ENCODE measurements at places on chromosomes 3 and 15.
A peak's percentile ranks its signal among the peaks of the same experiment; 100 is the strongest.

- no peak overlapping the region for H3K4me3 ChIP-seq
- H3K36me3 ChIP-seq: peaks cover 3% of the 10 kb centered on the region
- DNase-seq: no peak
- H3K4me1 ChIP-seq: no peaks in the 10 kb centered on the region
- H3K27ac ChIP-seq: no peak overlapping the region
- H3K27me3 ChIP-seq: no peaks in the 10 kb centered on the region
Measured at GRCh38 chr3:10417847-10418246, 87.5 kb downstream of the ATP2B2 start.

DNA sequence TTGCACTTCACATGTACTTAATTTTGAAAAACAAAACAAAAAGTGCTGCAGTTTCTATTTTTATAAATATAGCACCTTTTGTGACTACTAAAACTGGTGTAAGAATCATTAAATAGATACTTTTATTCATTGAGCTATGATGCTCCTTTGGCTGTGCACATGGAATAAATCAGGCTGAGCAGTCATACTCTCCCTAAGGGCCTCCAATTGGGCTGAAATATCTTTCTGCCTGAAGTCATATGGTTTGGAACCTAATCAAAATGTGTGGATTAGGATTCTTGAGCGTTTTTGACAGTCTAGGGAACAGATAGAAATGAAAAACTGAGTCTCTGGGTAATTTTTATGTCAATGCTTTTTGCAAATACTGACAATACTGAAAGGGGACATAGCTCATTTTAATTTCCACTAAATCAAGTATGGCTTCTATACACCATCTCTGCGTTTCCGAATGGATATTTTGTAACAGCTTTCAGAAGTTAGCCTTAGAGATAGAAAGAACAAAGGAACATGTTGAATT lies 392.2 kb upstream of the ROBO1 start:
- H3K36me3 ChIP-seq: no peaks in the 10 kb centered on the region
- DNase-seq: no peak
- H3K4me1 ChIP-seq: no peaks in the 10 kb centered on the region
- no peaks in the 10 kb centered on the region for H3K27me3 ChIP-seq
- no peak overlapping the region for H3K4me3 ChIP-seq
- no peak overlapping the region for H3K27ac ChIP-seq

DNA sequence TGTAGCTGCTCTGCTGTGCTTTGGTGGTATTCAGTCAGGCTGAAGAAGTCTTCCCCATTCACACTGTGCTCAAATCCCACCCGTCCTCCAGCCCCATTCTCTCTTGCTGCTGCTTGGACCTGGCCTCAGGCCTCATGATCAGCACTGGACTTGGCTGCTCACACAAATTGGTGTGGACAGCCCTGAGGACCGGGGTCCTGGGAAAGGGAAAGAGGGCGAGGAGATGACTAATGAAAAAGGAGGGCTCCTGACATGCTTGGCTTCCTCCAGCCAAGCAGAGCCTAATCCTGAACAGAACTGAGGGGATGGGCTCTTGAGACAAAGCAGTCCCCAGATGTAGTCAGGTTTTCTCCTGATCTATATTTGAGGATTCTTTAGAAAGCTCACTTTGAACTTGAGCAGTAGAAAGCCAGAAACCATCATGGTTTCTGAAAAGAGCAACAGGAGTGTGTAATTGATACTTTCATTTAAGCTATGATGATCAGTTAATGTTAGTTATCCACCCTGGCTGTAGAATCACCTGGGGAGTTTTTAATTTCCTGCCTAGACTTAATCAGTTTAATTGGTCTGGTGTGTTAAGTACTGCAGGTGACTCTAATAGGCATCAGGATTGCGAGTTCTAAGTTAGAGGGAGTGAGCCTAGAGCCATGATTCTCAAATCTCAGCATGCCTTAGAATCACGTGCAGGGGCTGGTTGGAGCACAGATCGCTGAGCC lies 79.4 kb upstream of the THBS1 start:
- DNase-seq: no peak
- H3K27me3 ChIP-seq: no peaks in the 10 kb centered on the region
- H3K4me1 ChIP-seq: no peaks in the 10 kb centered on the region
- H3K36me3 ChIP-seq: no peaks in the 10 kb centered on the region

GRCh38 chr3:6449099-6449498 lies 411.8 kb upstream of the GRM7 start:
- no peaks in the 10 kb centered on the region for H3K36me3 ChIP-seq
- DNase-seq: no peak
- H3K4me3 ChIP-seq: no peak overlapping the region
- H3K27me3 ChIP-seq: no peaks in the 10 kb centered on the region
- H3K27ac ChIP-seq: no peak overlapping the region

DNA sequence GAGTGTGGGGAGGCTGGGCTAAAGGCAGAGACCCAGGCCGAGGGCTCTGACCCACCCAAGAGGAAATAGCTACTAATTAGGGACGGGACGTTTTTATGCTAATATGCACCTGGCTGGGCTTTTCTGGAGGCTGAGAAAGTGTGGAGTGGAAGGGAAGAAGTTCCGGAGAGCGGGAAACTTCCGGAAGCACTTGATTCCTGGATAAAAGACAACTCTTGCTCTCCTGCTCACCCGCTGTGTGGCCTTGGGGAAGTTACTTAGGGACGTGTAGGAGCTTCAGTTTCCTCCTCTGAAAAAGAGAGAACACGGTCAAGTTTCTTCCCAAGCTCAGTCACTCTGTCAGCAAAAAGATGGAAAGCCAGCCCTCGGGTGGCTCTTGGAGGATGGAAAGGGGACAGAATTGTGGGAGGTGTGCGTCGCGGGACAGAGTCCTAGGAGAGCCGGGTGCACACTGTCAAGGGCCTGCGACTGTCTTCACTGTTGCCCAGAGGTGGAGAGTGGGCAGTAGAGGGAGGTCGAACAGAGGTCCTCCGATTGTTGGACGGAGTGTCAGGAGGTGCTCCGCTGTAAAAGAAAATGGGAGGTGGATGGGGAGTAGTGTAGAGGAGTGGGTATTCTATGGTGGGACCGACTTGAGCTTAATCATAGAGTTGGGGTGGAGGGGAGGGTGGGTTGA lies 43.2 kb downstream of the EPHB3 start:
- H3K27me3 ChIP-seq: peaks cover 18% of the 10 kb centered on the region
- H3K4me1 ChIP-seq: peaks cover 13% of the 10 kb centered on the region
- H3K27ac ChIP-seq: no peak overlapping the region
- DNase-seq: no peak
- H3K4me3 ChIP-seq: peak overlapping the region; percentile 21

DNA sequence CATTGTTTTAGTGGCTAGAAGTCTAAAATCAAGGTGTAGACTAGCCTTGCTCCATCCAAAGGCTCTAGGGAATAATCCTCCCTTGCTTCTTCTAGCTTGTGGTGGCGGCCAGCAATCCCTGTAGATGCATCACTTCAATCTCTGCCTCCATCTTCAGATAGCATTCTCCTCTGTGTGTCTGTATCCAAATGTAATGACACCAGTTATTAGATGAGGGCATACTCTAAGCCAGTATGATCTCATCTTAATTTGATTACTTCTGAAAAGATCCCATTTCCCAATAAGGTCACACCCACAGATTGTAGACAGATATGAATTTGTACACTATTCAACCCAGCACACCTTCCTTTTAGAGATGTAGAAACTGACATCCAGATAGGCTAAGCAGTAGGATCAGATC lies 334.5 kb upstream of the KCNMB2 start:
- H3K4me1 ChIP-seq: no peaks in the 10 kb centered on the region
- no peaks in the 10 kb centered on the region for H3K27me3 ChIP-seq
- H3K36me3 ChIP-seq: no peaks in the 10 kb centered on the region
- DNase-seq: no peak

GRCh38 chr3:147305533-147306250 lies 100.7 kb downstream of the ZIC4 start:
- no peak overlapping the region for H3K4me3 ChIP-seq
- no peaks in the 10 kb centered on the region for H3K4me1 ChIP-seq
- no peaks in the 10 kb centered on the region for H3K27me3 ChIP-seq
- H3K36me3 ChIP-seq: no peaks in the 10 kb centered on the region
- no peak for DNase-seq
- no peak overlapping the region for H3K27ac ChIP-seq

- H3K36me3 ChIP-seq: no peaks in the 10 kb centered on the region
- DNase-seq: no peak
- no peak overlapping the region for H3K4me3 ChIP-seq
- H3K27me3 ChIP-seq: no peaks in the 10 kb centered on the region
Measured at GRCh38 chr3:39990532-39990931, 181.1 kb downstream of the MYRIP start.

- H3K27ac ChIP-seq: no peak overlapping the region
- H3K4me3 ChIP-seq: no peak overlapping the region
- no peaks in the 10 kb centered on the region for H3K27me3 ChIP-seq
- DNase-seq: no peak
Measured at GRCh38 chr15:39874890-39875549, 45.0 kb downstream of the GPR176 start.

GRCh38 chr15:66163553-66163952 lies 90.0 kb downstream of the MEGF11 start:
- no peaks in the 10 kb centered on the region for H3K27me3 ChIP-seq
- no peak overlapping the region for H3K4me3 ChIP-seq
- H3K4me1 ChIP-seq: no peaks in the 10 kb centered on the region

DNA sequence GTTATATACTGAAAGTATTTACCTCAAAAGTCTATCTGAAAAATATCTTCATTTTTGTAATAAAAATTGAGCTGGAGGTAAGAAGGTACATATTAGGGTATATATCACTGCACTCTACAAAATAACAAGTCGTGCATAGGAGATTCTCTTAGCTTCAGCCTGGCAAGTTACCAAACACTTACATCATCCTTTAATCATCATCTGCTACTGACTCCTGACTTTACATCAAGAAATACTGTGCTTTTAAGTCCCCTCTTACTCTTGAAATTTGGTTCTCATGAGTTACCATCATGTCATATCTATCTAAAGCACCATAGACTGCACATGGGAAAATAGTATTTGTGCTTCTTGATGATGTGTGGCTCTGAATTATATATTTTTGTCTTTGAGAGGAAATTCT lies 50.8 kb downstream of the LYSMD4 start:
- peaks cover 5% of the 10 kb centered on the region for H3K36me3 ChIP-seq
- H3K27me3 ChIP-seq: no peaks in the 10 kb centered on the region
- H3K4me3 ChIP-seq: no peak overlapping the region
- H3K4me1 ChIP-seq: no peaks in the 10 kb centered on the region
- DNase-seq: no peak

DNA sequence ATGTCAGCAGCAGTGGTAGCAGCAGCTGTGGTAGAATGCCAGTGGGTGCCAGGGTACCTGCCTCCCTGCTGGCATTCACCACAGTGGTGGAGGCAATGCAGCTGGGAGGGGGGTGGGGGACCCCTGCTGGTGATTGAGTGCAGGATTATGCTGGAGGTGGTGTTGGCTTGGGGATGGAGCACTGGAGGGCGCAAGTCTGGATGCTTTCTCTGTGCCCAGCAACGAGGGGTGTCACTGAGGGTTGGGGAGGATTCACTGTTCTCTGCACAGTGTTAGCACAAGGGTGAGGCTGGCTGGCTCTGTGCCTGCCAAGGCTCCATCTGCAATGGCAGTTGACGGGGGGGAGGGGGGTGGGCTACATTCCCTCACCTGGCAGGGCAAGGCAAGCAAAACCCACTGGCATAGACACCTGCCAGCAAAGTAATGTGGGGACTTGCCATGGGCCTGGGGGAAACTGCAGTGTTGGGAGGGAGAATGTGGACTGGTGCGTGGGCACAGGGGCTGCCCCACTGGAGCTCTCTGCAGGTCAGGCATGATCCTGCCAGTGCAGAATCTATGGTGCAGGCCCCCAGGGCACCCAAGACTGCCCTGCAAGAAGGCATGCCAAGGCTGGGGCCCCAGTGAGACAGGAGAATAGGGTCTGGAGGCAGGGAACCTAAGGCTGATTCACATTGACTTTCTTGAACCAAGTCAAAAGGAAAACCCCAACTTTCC lies 64.3 kb downstream of the MINDY4B start:
- H3K27me3 ChIP-seq: no peaks in the 10 kb centered on the region
- H3K4me1 ChIP-seq: no peaks in the 10 kb centered on the region
- no peak overlapping the region for H3K4me3 ChIP-seq
- H3K27ac ChIP-seq: no peak overlapping the region
- DNase-seq: no peak

- no peaks in the 10 kb centered on the region for H3K27me3 ChIP-seq
- no peaks in the 10 kb centered on the region for H3K36me3 ChIP-seq
- peak overlapping the region; percentile 12 for H3K4me3 ChIP-seq
- H3K4me1 ChIP-seq: no peaks in the 10 kb centered on the region
Measured at GRCh38 chr3:33645060-33645647, 72.9 kb downstream of the CLASP2 start.

GRCh38 chr3:27376109-27376772 lies 7.1 kb upstream of the NEK10 start:
- peaks cover 10% of the 10 kb centered on the region for H3K4me1 ChIP-seq
- no peaks in the 10 kb centered on the region for H3K36me3 ChIP-seq
- H3K27ac ChIP-seq: no peak overlapping the region
- no peak for DNase-seq

DNA sequence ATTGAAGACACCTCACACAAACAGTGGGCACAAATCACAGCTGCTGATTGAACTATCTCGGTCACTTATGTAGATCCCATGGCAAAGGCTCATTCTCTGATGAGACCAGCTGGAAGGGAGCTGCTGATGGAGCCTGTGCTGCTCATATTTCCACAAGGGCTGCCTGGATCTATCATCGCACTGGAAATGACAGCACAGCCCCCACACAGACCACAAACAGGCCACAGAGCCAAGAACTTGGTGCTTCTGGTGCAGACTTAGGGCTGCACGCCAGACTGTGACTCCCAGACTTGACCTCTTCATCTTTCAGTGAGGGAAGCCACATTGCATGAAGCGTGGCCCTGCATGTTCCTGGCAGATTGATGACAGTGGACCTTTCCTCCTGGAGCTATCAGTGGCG lies 197.6 kb downstream of the MINAR1 start:
- H3K4me3 ChIP-seq: no peak overlapping the region
- peaks cover 4% of the 10 kb centered on the region for H3K4me1 ChIP-seq
- no peak overlapping the region for H3K27ac ChIP-seq
- no peaks in the 10 kb centered on the region for H3K27me3 ChIP-seq
- no peaks in the 10 kb centered on the region for H3K36me3 ChIP-seq

- no peak overlapping the region for H3K4me3 ChIP-seq
- no peak for DNase-seq
- H3K36me3 ChIP-seq: no peaks in the 10 kb centered on the region
- H3K27ac ChIP-seq: no peak overlapping the region
- H3K4me1 ChIP-seq: peaks cover 11% of the 10 kb centered on the region
Measured at GRCh38 chr3:40079203-40079846, 230.2 kb upstream of the EIF1B start.

- no peaks in the 10 kb centered on the region for H3K36me3 ChIP-seq
- H3K27me3 ChIP-seq: no peaks in the 10 kb centered on the region
- no peak overlapping the region for H3K4me3 ChIP-seq
- no peaks in the 10 kb centered on the region for H3K4me1 ChIP-seq
Measured at GRCh38 chr3:80142714-80143113, 374.9 kb upstream of the ROBO1 start.

DNA sequence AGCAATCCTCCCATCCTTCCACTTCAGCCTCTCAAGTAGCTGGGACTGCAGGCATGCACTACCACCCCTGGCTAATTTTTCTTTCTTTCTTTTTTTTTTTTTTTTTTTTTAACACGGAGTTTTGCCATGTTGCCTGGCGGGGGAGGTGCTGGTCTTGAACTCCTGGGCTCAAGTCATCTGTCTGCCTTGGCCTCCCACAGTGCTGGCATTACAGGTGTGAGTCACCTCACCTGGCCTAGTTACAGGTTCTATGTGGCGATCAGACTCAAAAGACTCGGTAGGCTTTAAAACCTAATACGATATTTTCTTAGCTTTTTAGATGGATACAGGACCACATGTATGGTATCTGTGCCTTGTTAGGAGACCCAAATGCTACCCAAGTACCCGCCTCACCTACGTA lies 14.0 kb upstream of the SLC25A26 start:
- no peaks in the 10 kb centered on the region for H3K36me3 ChIP-seq
- no peak overlapping the region for H3K27ac ChIP-seq
- no peak for DNase-seq
- no peaks in the 10 kb centered on the region for H3K27me3 ChIP-seq
- no peaks in the 10 kb centered on the region for H3K4me1 ChIP-seq

All from right lobe of liver (tissue), 6 donors.